Activated CD4-positive, alpha-beta T cell treated with anti-CD3 and anti-CD28 coated beads, Interleukin-2, Interleukin-4, amounts not matched to agents 100 ng/mL and 50 ng/mL, durations not matched to agents 16 hours and 8 hours (primary cell): ENCODE measurements at places on chromosomes 5 and 9.

- DNase-seq, result no peak
Measured at GRCh38 chr9:115211413-115212124, 93.6 kb upstream of the TNC start.

DNA sequence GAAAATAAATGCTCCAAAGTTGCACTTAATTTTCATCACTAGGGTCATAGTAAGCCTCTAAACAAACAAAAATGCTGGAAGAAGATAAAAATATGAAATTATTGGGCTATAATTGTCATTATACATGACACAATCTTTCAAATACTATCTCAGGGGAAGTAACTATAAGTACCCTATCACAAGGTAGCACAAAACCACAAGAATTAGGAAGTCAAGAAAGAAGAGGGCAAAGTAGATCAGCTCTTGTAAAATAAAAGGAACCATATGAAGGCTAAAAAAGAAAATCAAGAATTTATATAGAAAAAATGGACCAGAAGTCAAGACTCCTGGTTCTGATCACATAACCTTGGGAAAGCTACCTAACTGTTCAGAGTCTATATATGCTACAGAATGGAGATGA, 48.1 kb downstream of the DIAPH1 start:
- DNase-seq, result no peak

DNA sequence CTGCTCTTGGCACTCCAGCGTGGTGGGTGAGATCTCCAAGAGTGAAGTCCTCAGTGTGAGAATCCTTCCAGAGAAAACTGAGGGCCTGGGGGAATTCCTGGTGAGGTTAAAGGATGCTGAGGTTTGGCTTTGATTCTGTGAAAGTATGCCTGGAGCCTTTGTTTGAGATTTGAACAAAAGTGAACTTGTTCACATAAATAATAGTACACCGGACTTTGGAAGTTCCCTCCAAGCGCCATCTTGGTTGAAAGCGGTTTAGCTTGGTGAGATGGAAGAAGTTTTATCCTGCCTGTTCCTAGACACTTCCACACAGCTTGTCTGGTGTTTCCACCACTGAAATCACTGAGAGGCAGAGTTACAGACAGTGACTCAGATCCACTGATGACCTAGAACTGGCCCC, 286.4 kb downstream of the NTRK2 start:
- DNase-seq, result no peak

- peak; percentile 77 for DNase-seq
Measured at GRCh38 chr5:55226027-55226933, 835 bp downstream of the MCIDAS start.

- DNase-seq, result no peak
Measured at GRCh38 chr9:99340281-99340680, 118.2 kb downstream of the SEC61B start.

DNA sequence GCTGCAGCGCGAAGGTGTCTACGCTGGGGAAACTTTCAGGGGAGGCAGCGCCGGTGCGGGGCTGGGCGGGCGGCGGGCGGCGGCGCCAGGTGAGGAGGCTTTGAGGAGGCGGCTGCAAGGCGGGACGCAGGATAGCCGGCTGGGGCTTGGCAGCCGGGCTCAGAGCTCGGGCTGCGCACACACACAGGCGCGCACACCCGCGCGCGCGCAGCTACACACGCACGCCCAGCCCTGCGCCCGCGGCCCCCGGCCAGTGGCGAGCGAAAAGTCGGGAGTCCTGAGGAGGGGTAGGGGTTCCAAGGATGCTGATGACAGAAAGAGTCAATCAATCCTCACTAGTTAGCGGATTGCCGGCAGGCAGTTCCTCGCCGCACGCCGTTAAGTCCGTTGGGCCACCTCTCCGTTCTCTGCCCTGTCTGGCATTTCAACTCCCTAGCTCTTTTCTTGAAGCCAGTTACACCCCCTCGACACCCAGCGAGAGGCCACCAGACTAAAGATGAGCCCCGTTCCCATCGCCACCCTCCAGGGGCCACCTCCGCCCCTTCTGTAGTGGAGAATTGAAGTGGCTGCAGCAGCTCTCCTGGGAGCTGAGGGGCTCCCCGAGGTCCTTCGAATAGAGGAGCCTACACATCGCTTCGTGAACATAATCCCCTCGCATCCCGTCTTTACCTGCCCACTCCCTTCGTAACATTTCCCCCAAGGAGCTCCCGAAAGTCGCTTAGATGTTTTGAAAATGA, 1640.3 kb upstream of the C9orf72 start:
- no peak for DNase-seq

GRCh38 chr5:4883360-4883759, 256.8 kb upstream of the ADAMTS16 start:
- DNase-seq, result no peak

- DNase-seq, result no peak
Measured at GRCh38 chr9:79701651-79702050, 129.9 kb downstream of the TLE4 start.

DNA sequence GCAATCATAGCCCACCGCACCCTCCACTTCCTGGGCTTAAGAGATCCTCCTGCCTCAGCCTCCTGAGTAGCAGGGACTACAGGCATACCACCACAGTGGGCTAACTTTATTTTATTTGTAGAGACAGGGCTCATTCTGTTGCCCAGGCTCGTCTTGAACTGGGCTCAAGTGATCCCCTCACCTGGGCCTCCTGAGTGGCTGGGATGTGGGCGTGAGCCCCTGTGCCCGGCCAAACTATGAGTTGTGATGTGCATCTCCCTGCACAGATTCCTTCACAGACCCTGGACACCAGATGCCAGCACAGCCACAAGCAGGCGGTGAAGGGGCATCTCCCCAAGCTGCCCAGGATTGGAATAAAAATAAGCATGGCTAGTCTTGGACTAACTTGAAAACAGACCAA, 244.9 kb upstream of the IRX1 start:
- DNase-seq, result no peak

GRCh38 chr9:126419475-126419874, 92.8 kb downstream of the MVB12B start:
- DNase-seq, result no peak

- no peak for DNase-seq
Measured at GRCh38 chr9:74497748-74498620, 849 bp downstream of the RORB start.

GRCh38 chr5:174307656-174308271, 262.3 kb downstream of the NSG2 start:
- no peak for DNase-seq

DNA sequence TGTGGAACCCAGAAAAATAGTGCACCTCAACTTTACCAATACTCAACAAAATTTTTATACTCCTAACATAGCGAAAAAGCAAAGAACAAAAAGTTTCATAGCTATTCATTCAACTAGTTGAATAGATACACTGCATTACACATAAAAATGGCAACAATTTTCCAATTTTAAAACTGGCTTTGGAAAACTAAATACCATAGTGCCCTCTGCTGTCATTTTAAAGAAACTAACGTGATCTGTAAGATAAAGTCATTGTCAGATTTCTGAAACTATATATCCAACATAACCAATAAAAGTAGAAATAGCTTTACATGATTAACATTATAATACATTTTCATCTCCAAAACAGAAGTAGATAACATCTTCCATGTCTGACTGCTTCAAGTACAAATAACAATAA, 31.6 kb downstream of the DTWD2 start:
- DNase-seq, result no peak

DNA sequence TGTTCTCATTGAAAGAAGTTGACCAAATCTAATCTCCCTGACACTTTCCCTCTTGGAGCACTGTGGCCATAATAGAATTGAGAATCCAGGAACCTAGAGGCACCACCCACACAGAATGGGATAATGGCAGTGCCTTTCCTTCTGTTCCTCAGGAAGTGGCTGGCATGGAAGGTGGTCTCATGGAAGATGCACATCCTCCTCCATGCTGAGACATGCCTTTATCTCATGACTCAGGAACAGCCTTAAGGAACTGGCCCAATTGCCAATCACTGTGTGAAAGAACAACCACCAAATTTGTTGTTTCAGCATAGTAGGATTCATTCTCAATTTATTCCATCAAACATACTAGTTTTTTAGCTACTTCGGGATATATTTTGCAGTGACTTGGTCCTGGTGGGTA, 137.5 kb upstream of the RASGRF2 start:
- DNase-seq, result no peak

DNA sequence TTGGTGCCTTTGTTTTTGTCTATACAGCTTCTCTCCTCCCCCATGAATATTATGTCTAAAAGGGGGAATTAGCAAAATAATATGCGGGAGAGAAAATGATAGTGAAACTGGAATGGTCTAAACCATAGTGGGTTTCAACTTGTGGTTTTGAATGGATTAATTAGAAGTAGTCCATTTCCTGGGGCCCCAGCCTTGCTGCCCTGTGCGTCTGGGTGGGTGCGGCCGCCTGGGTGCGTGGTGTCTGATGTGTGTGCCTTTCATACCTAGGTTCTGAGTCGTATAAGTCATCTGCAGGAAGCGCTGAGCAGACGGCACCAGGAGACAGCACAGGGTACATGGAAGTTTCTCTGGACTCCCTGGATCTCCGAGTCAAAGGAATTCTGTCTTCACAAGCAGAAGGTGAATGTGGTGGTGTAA, 120.0 kb upstream of the CACNA1B start:
- peak; percentile 22 for DNase-seq

DNA sequence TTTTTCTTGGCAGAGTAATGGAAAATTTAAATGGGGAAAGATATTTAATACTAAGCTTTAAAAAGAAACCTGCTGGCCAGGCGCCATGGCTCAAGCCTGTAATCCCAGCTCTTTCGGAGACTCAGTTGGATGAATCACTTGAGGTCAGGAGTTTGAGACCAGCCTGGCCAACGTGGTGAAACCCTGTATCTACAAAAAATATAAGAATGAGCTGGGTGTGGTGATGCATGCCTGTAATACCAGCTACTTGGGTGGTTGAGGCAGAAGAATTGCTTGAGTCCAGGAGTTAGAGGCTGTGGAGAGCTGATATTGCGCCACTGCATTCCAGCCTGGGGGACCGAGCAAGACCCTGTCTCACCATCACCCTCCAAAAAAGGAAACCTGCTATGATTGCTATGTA, 32.8 kb downstream of the TUT7 start:
- no peak for DNase-seq

GRCh38 chr5:111143910-111144309, 51.8 kb downstream of the WDR36 start:
- no peak for DNase-seq
